Hindlimb muscle (tissue), 1 donor: ENCODE measurements at places on chromosomes 3 and 15.

- no peak for DNase-seq
Measured at GRCh38 chr15:74037171-74038117, 42.9 kb downstream of the PML start.

DNA sequence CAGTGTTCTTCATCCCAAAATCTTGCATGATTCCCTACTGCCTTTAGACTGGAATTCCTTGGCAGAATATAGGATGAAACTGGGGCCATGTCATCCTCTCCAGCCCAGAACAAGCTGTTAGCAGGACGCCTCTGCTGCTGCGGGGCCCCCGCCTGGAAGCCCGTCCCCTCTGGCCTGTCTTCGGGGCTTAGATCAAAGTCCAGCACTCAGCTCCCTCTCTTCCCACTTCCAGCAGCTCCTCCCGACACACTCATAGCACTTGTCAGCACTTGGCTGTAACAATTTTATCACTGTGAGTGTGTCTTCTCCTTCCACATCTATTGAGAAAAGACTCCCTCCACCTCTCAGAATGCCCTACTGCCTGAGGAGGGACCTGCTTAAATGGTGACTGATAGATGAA lies 112.0 kb upstream of the HACD2 start:
- DNase-seq, result no peak

- no peak for DNase-seq
Measured at GRCh38 chr3:18771931-18772330, 346.8 kb upstream of the SATB1 start.

- no peak for DNase-seq
Measured at GRCh38 chr3:10757821-10758130, 58.3 kb upstream of the SLC6A11 start.

DNA sequence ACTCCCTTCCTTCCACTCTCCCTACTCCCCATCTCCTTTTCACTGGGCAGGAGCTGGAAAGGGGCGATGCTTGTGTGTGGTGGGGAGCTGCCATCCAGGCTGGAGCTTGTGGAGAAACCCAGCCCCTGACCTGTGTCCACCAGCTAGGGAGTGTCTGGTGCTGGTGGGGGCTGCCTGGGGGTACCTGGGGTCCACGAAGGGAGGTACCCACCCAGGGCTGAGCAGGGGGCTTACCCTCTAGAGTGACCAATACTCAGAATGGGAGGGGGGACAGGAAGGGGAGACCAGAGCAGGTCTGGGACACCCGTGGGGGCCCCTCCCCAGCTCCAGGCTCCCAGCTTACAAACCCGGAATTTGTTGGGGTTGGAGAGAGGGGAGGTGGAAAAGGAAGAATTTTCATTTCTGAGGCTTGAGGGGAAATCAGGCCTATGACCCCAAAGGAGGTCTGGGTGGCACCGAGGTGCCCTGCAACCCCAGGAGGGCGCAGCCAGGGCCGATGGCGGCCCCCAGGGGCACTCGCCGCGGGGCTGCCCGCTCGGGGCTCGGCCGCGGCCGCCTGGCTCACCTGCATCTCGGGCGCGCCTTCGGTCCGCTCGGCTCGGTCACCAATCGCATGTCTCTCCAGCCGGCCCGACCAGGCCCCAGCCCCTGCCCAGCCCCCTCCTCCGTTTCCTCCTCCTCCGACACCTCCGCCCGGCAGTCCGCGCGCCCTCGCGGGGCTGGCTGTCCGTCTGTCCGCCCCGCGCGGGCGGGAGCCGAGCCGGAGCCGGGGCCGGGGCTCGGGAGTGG lies 773 bp downstream of the LINGO1 start:
- DNase-seq, result no peak

- DNase-seq, result no peak
Measured at GRCh38 chr3:182957226-182957625, 23.1 kb downstream of the DCUN1D1 start.
